Adipocyte (in vitro differentiated cells): ENCODE measurements at places on chromosomes 5 and 9.
A peak's percentile ranks its signal among the peaks of the same experiment; 100 is the strongest.

DNA sequence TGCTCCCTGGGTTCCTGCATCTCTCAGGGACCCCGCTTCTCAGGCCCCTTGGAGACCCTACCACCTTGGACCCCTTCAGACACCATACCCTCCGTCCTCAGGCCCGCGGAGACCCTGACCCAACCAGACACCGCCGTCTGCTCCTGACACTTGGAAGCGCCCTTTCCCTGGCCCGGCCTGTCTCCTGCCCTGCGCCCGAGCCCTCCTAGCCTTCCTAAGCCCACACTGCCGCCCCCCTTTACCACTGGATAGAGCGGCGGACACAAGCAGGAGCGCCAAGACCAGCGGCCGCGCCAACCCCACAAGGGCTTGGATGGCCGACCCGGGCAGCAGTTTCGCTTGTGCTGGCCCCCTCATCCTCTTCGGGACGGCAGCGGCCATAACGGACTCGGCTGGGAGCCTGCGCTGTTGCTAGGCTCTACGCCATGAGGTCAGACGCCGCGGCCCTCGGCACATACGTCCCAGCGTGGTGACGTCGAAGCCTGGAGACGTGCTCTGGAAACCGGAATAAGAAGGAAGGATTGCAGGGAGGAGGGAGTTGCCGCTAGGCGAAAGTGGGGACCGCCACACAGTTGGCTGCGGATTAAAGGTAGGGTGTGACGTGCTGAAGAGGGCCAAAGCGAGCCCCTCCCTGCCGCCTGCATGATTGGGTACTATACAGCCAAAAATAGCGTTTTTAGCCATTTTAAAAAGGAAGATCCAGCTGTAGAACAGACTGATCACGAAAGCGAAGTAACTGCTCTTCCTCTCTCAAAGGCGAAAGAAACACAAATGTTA, at the start of gene C5orf15:
Gene C5orf15 (minus strand): TSS at position 422 of the 777 bp plus-strand sequence. CDS start 41 bp downstream, at position 381.
- DNase-seq = peak; percentile 99

GRCh38 chr5:40690267-40690666, 10.6 kb downstream of the PTGER4 start:
- no peak for DNase-seq

DNA sequence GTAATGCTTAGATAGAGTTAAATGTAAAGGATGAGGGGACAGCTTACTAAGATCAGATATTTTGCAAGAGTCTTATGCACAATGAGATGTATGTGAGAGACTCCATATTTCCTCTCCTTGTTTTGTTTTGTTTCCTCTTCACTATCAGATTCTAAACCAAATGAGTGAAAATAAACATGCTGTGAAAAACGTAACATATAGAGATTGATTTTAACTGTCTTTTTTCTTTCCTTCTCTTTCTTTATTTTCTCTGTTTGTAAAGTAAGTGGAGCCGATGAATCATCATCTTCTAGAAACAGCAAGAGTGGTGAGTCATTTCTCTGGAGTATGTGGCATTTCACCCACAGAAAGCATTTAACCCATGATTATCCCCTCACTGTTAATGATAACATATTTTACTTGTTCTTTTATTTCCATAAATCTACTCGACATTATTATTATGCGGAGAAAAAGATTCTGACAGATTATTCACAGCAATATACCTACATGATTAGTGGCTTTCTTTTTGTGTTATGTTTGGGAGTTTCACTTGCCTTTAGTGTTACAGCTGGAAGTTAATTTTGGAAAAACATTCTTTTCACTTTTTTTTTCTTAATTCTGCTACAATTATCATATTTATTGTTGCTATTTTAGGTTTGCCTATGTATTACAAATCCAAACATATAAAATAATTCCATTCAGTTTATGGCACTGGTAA, 2.1 kb upstream of the ANXA1 start:
- DNase-seq = peak; percentile 93

DNA sequence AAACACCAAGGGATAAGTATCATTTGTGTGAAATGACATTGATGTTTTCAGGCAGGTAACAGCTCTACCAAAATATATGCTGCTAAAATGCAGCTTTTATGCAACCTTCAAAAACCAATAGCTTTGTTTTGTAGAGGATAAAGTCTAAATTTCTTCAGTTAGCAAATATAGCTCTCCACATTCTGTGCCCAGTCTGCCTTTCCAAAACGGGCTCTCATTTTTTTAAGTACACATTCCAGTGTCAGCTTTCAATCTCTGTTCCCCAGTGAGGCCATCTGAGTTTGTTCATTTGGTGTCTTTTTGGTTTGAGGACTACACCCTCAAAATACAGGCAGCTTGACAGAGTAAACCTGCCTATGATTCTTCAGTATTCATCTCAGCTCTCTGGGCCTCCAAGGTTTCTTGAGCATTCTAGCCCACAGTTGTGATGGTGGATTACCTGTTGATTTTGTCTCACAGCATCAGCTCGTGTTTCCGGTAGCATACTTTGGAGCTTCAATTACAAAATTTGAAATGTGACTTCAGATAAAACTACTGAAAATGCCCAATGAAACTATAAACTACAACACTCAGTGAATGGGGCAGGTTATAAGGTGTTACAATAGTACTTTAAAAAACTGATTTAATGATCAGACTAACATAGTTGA, 55.7 kb downstream of the NR3C1 start:
- DNase-seq = peak; percentile 53

DNA sequence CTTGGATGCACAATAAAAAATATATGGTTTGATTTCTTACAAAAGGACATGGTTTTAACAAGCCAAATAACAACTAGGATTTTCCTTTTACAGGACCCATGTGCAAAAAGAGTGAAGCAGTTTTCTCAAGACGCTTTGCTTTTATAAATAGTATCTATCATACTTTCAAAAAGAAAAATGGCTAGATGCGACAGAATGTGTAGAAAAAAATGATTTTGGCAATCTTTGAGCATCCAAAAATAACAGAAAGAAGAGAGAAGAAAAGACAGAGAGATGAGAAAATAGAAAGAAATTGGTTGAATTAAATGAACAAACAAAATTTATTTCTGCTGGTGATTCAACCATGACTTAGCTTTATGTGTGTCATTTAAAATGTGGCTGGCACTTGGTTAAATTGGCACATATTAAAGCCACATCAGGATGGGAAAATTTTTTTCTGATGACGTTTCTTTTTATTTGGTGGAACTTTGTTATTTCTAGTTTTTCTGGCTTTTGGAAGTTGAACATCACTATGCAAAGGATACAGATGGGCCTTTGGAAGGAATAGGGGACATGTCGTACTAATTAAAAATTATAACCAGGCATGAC, 35.6 kb upstream of the NREP start:
- no peak for DNase-seq

DNA sequence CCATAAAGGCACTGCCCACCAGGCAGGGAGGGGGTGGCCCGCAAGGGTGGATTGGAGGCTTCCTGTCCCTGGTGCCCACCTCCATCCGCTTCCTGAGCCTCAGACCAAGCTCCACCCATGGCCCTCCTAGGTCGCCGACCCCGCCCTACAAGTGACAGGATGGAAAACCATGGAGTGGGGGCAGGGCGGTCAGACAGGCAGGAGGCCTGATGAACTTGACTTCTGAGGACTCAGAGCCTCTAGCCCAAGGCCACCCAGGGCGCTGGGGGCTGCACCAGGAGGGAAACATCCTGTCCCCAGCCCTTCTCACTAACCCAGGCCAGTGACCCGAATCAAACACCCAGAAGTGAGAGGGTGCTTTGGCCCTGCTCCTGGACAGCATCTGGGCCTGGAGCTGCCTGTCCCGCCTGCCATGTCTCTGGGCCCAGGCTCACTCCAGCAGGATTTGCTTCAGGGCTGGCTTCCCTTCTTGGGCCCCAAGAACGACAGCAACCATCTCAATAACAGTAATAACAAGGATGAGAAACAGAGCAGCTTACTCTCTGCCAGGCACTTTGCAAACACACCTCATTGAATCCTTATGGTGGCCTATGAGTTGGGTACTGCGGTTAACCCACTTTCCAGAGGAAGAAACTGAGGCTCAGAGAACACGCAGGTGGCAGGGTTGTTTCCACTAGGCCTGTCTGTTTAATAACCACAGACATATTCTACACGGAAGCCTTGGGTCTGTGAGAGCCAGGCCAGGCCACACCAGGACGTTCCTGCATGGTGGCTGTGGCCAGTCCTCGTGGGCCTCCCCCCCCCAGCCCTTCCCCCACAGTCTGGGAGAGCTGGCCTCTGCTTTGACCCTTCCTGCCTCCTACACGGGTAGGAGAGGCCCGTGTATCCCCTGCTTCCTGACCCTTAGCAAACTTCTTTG, 4.4 kb upstream of the ST6GALNAC6 start:
- no peak for DNase-seq

GRCh38 chr9:37104183-37104889, 16.0 kb upstream of the ZCCHC7 start:
- DNase-seq = peak; percentile 77

DNA sequence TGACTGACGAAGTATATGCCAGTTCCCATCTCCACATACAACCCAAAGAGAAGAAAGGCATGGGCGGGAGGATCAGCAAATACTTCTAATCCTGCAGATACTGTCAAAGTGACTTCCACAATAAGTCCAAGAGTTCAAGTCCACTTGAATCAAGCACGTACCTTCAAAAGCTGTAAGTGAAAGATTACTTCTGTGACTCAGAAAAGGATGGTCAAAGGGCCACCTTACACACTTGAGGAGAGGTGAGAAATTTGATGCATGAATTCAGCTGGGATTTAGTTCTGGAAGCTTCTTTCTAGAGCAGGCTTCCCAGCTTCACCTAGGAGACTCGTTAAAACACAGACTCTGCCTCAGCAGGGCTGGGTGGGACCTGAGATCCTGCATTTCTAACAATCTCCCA, 357.5 kb downstream of the GLIS3 start:
- DNase-seq = no peak

DNA sequence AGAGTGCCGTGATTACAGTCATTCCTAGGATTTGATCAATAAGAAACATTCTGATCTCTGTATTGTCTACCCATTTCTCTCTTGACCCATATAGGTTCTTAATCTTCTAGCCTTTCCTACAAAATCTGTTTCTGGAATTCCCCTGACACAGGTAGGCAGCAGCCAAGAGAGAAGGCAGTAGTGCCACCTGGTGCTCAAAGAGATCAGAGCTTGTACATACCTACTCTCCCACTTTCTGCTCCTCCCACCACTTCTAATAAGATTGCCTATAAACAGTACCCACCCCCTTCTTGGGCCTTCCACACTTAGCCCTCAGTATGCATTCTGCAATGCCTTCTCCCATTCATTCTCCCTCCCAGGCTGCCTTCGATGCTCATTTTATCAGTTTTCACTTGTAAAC, 117.4 kb upstream of the RORB start:
- no peak for DNase-seq

GRCh38 chr9:115137526-115137925, 19.6 kb upstream of the TNC start:
- DNase-seq = no peak

- peak; percentile 18 for DNase-seq
Observed at GRCh38 chr5:121377461-121377860, 474.2 kb upstream of the FTMT start.

GRCh38 chr9:78644359-78644758, 347.4 kb downstream of the PSAT1 start:
- DNase-seq = peak; percentile 29

GRCh38 chr9:77826621-77827020, 178.5 kb upstream of the GNA14 start:
- no peak for DNase-seq

GRCh38 chr9:135255033-135255840, 167.8 kb downstream of the OLFM1 start:
- DNase-seq = no peak

- no peak for DNase-seq
Observed at GRCh38 chr5:67896930-67897313, 318.6 kb upstream of the PIK3R1 start.

DNA sequence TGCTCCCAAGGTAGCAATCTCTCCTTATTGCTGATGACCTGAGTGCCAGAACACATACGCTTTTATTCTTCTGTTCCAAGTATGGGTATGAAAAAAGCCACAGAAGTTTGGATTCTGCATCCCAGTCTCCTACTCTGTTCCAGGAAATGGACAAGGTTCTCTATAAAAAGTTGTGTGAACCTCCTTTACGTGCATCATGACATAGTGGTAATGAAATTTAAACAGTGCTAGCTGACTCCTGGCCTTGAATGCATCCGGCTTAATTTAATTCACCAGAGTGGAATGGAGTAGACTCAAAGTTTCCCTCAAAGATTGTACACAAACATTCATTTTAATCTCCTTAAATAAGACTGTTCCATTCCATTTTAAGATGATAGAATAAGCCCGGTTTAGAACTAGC, 68.9 kb downstream of the LURAP1L start:
- DNase-seq = peak; percentile 35

DNA sequence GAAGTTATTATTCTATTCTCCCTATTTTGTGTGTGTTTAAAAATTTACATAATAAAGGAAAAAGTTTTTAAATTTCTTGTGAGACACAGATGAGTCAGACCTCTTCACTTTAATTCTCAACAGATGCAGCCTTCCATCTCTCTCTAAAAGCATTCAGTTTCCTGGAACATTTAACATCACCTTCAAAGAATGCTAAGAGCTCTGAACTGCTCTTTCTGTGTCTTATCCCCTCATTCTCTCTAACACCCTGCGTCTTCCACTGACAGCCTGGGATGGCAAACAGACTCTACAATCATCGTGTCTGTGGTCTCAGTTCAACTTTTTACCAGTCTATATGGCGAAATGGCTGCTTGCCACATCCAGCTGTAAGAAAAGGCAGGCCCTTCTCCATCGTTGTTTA, 173.0 kb downstream of the HINT1 start:
- peak; percentile 89 for DNase-seq

DNA sequence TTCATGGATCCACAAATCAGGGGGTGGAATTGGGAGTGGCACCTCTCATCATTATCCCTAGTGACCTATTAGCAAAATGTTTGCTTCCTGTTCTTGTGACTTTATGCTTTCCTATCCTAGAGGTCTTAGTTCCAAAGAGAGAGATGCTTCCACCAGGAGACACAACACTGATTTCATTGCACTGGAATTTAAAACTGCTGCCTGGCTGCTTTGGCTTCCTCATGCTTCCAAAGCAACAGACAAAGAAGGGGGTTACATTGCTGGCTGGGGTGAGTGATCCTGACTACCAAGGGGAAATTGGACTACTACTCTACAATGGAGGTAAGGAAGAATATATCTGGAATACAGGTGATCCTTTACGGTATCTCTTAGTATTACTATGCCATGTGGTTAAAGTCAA, 69.2 kb upstream of the SH3GL2 start:
- peak; percentile 12 for DNase-seq
